CD4-positive, CD25-positive, alpha-beta regulatory T cell (primary cell): ENCODE measurements at places on chromosomes 12 and 14. TPM values are rescaled to one million over a fixed set of nuclear protein-coding genes. Genes with fewer than 3 reads are reported as not detected.

The PUS7L gene
- total RNA-seq, result 16.1 TPM

The KRT6C gene
- not detected for total RNA-seq

The SERPINA12 gene
- total RNA-seq, result not detected

The CLEC4E gene
- not detected for total RNA-seq

The STRN3 gene
- 27.1 TPM for total RNA-seq

The GPR162 gene
- not detected for total RNA-seq

The TEX52 gene
- not detected for total RNA-seq

The CFAP251 gene
- 0.96 TPM for total RNA-seq

- H3K27me3 ChIP-seq, result peaks cover 37% of the 10 kb centered on the region
- no peak overlapping the region for H3K27ac ChIP-seq
- H3K36me3 ChIP-seq, result no peaks in the 10 kb centered on the region
- peaks cover 19% of the 10 kb centered on the region for H3K4me1 ChIP-seq
- no peak overlapping the region for H3K4me3 ChIP-seq
- DNase-seq, result no peak
Observed at GRCh38 chr14:69571449-69572029, 3.1 kb downstream of the CCDC177 start.

GRCh38 chr14:66746316-66747006, 238.5 kb downstream of the GPHN start:
- H3K4me3 ChIP-seq, result no peak overlapping the region
- H3K36me3 ChIP-seq, result no peaks in the 10 kb centered on the region
- no peak overlapping the region for H3K27ac ChIP-seq
- H3K27me3 ChIP-seq, result no peaks in the 10 kb centered on the region
- DNase-seq, result peak; percentile 9

GRCh38 chr12:132124766-132125425, 19.2 kb downstream of the DDX51 start:
- no peak overlapping the region for H3K27ac ChIP-seq
- no peaks in the 10 kb centered on the region for H3K4me1 ChIP-seq
- peaks cover 37% of the 10 kb centered on the region for H3K36me3 ChIP-seq

GRCh38 chr12:53048033-53048779, 1.7 kb upstream of the TNS2 start:
- DNase-seq, result no peak
- peaks cover 15% of the 10 kb centered on the region for H3K4me1 ChIP-seq
- no peak overlapping the region for H3K4me3 ChIP-seq
- H3K36me3 ChIP-seq, result no peaks in the 10 kb centered on the region
- H3K27ac ChIP-seq, result peak overlapping the region; percentile 66

DNA sequence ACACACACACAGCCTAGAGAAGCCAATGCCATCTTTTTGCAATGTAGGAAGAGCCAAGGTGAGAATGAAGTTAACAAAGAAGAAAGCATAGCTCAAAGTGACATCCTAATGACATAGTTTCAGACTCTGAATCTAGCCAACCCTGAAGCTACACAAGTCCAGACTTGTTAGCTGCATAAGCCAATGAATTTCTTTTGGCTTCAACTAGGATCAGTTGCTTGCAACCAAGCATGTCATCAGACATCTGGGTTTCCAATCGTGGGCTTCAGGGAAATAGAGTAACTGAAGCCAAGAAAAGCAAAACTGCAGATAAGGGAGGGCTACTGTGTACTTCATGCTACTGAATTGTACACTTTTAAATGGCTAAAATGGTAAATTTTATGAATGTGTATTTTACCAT, 4.4 kb upstream of the GPHN start:
- no peaks in the 10 kb centered on the region for H3K27me3 ChIP-seq
- no peak for DNase-seq
- no peak overlapping the region for H3K27ac ChIP-seq
- no peak overlapping the region for H3K4me3 ChIP-seq
- peaks cover 7% of the 10 kb centered on the region for H3K4me1 ChIP-seq

GRCh38 chr12:114735680-114736374, 51.9 kb upstream of the TBX3 start:
- no peaks in the 10 kb centered on the region for H3K36me3 ChIP-seq
- no peak overlapping the region for H3K27ac ChIP-seq
- no peaks in the 10 kb centered on the region for H3K4me1 ChIP-seq
- no peaks in the 10 kb centered on the region for H3K27me3 ChIP-seq
- no peak overlapping the region for H3K4me3 ChIP-seq

DNA sequence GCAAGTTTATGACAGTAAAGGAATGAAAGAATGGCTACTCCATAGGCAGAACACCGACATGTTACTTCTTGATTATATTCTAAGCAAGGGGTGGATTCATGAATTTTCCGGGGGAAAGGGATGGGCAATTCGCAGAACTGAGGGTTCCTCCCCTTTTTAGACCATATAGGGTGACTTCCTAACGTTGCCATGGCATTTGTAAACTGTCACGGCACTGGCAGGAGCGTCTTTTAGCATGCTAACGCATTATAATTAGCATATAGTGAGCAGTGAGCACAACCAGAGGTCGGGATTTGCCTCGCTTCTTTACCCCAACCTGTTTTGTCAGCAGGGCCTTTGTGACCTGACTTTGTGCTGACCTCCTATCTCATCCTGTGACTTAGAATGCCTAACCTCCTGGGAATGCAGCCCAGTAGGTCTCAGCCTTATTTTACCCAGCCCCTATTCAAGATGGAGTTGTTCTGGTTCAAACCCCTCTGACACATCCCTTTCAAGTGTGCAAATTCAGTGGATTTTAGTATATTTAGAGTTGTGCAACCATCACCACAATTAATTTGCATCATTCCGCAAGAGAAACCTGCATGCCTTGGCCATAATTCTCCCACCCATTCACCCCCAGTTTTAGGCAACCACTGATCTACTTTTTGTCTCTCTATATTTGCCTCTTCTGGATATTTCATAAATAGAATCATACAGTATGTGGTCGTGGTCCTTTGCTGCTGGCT, 27.4 kb downstream of the PALS1 start:
- H3K36me3 ChIP-seq, result no peaks in the 10 kb centered on the region
- no peaks in the 10 kb centered on the region for H3K4me1 ChIP-seq
- no peak for DNase-seq
- no peaks in the 10 kb centered on the region for H3K27me3 ChIP-seq

GRCh38 chr14:90522571-90523191, 125.9 kb downstream of the CALM1 start:
- no peak overlapping the region for H3K4me3 ChIP-seq
- H3K36me3 ChIP-seq, result no peaks in the 10 kb centered on the region
- no peaks in the 10 kb centered on the region for H3K4me1 ChIP-seq
- H3K27ac ChIP-seq, result no peak overlapping the region
- no peak for DNase-seq
- no peaks in the 10 kb centered on the region for H3K27me3 ChIP-seq

DNA sequence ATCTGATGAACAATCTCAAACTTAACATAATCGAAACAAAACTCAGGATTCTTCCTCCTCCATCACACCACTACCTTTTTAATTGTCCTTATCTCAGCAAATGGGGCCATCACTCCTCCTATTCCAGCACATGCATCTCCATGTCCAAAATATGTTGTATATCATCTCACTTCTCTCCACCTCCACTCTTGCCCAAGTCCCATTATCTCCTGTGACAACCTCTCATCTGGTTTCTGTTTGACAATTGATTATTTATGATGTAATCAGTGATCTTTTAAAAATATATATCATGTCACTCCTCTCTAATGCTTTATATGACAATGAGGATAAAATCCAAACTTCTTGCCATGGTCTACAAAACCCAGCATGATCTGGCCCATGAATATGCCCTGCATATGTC, 200.8 kb upstream of the HMGA2 start:
- H3K4me3 ChIP-seq, result no peak overlapping the region
- DNase-seq, result no peak
- no peaks in the 10 kb centered on the region for H3K27me3 ChIP-seq
- H3K36me3 ChIP-seq, result no peaks in the 10 kb centered on the region
- H3K27ac ChIP-seq, result no peak overlapping the region

DNA sequence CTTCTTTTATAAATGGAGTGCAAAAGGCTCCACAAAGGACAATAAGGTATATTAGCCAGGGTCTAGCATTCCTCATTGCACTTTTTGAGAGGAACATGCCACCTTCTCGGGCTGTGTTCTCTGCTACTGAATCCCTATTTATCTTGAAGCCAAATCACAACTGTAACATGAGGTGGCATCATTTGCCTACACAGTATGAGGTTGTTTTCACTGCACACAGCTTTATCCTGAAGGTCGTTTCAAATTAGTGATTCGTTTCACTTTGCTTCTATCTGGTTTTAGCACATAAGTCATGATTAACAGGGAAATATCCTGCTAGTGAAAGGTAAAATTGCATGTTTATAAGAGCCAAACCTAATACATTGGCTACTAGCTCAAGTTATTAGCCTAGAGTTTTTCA, 153.8 kb downstream of the SLC35F4 start:
- H3K27ac ChIP-seq, result no peak overlapping the region
- H3K4me1 ChIP-seq, result no peaks in the 10 kb centered on the region
- no peak for DNase-seq
- H3K4me3 ChIP-seq, result no peak overlapping the region

- no peaks in the 10 kb centered on the region for H3K4me1 ChIP-seq
- no peak overlapping the region for H3K27ac ChIP-seq
- H3K27me3 ChIP-seq, result peaks cover 48% of the 10 kb centered on the region
- no peak overlapping the region for H3K4me3 ChIP-seq
- no peak for DNase-seq
Observed at GRCh38 chr14:21537090-21537424, 10.9 kb upstream of the SALL2 start.

DNA sequence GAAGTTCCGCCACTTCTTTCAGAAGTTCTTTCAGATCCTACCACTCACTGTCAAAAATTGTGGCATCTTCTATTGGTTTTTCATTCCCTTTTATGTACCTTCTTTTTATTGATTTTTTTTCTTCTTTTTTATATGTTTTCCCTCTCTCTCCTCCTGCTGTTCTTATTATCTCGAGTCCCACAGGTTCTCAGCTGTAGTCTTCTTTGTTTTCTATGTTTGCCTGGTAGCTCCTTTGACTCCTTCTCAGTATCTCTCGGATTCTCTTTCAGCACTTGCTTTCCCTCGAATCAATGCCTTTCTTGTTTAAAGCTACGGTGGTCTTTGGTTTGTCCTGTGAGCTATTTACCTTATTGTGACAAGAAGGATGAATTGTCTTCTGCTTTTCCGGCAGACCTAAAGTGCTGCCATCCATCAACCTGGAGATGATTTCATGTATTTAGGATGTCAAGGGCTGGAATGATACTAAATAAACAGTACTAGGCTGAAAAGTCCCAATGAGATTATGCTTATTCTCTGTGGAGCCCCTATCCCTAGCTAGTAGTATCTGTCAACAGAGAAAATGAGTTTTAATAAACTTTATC, 541.7 kb downstream of the NOVA1 start:
- H3K27ac ChIP-seq, result no peak overlapping the region
- no peaks in the 10 kb centered on the region for H3K36me3 ChIP-seq
- no peak overlapping the region for H3K4me3 ChIP-seq
- no peaks in the 10 kb centered on the region for H3K4me1 ChIP-seq

GRCh38 chr14:102906616-102907302, 15.7 kb upstream of the AMN start:
- no peak overlapping the region for H3K27ac ChIP-seq
- DNase-seq, result no peak
- H3K4me1 ChIP-seq, result no peaks in the 10 kb centered on the region
- H3K27me3 ChIP-seq, result no peaks in the 10 kb centered on the region

- H3K4me1 ChIP-seq, result no peaks in the 10 kb centered on the region
- no peaks in the 10 kb centered on the region for H3K36me3 ChIP-seq
- no peak overlapping the region for H3K4me3 ChIP-seq
- H3K27ac ChIP-seq, result no peak overlapping the region
- H3K27me3 ChIP-seq, result peaks cover 2% of the 10 kb centered on the region
Observed at GRCh38 chr12:98449584-98449983, 65.8 kb upstream of the TMPO start.

GRCh38 chr12:15227004-15227679, 5.9 kb upstream of the RERG start:
- H3K27me3 ChIP-seq, result peaks cover 25% of the 10 kb centered on the region
- H3K4me1 ChIP-seq, result no peaks in the 10 kb centered on the region
- no peaks in the 10 kb centered on the region for H3K36me3 ChIP-seq

DNA sequence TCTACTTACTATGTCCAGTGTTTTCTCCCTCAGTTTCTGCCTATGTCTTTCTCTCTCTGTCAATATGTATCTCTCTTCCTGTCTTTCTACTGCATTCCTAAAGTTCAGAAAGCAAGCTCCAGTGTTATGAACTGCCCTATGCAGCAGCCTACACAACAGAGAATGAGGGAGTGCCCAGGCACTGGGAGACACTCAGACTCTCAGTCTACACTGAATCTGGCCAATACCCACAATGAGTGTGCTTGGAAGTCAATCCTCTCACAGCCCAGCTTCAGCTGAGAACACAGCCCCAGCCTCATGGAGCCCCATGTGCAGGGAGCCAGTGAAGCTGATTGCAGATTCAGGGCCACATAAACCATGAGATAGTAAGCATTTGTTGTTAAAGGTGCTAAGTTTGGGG, 128.7 kb downstream of the ALG10 start:
- no peak overlapping the region for H3K4me3 ChIP-seq
- H3K27ac ChIP-seq, result no peak overlapping the region
- no peaks in the 10 kb centered on the region for H3K4me1 ChIP-seq
- no peaks in the 10 kb centered on the region for H3K36me3 ChIP-seq
- no peak for DNase-seq

GRCh38 chr14:74954232-74954946, 1.0 kb downstream of the PGF start:
- H3K4me3 ChIP-seq, result no peak overlapping the region
- H3K27ac ChIP-seq, result no peak overlapping the region
- H3K27me3 ChIP-seq, result no peaks in the 10 kb centered on the region
- no peaks in the 10 kb centered on the region for H3K36me3 ChIP-seq

DNA sequence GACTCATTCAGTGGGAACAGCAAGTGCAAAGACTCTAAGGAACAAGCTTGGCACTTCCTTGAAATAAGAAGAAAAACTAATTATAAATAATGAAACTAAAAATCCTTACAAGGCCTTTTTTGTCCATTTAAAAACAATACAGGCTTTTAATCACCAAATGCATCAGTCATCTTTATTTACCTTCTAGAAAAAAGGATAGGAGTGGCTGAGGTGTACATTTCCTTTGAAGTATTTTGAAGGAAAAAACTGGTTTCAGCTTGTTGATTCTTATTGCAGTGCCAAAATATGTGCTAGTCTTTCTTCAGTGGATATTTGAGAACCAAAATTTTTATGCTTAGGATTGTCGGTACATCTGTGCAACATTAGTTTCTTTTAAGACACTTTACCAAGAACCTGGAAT, 29.8 kb downstream of the MED21 start:
- no peaks in the 10 kb centered on the region for H3K4me1 ChIP-seq
- DNase-seq, result no peak
- H3K27ac ChIP-seq, result no peak overlapping the region

DNA sequence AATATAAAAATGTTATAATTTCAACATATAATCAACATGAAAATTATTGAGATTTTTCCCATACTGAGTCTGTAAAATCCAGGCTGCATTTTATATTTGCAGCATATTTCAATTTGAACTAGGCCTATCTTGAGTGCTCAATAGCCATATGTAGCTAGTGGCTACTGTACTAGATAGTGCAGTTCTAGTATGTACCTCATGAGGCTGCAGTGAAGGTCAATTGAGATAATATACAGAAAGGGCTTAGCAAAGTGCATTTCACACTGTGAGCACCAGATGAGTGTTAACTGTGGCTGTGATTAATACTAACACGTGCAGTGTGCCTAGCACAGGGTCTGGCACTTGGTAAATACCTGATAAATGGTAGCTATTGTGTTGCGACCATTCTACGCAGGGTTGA, 5.4 kb upstream of the SLC22A17 start:
- no peak overlapping the region for H3K27ac ChIP-seq
- no peaks in the 10 kb centered on the region for H3K36me3 ChIP-seq
- DNase-seq, result no peak
- no peak overlapping the region for H3K4me3 ChIP-seq
- no peaks in the 10 kb centered on the region for H3K4me1 ChIP-seq

- peaks cover 2% of the 10 kb centered on the region for H3K27me3 ChIP-seq
- no peak overlapping the region for H3K4me3 ChIP-seq
- H3K4me1 ChIP-seq, result no peaks in the 10 kb centered on the region
- no peak for DNase-seq
- H3K27ac ChIP-seq, result no peak overlapping the region
- no peaks in the 10 kb centered on the region for H3K36me3 ChIP-seq
Observed at GRCh38 chr12:94909663-94910062, 93.8 kb downstream of the NDUFA12 start.
